ENCODE measurements at places on chromosomes 1 and 21.

DNA sequence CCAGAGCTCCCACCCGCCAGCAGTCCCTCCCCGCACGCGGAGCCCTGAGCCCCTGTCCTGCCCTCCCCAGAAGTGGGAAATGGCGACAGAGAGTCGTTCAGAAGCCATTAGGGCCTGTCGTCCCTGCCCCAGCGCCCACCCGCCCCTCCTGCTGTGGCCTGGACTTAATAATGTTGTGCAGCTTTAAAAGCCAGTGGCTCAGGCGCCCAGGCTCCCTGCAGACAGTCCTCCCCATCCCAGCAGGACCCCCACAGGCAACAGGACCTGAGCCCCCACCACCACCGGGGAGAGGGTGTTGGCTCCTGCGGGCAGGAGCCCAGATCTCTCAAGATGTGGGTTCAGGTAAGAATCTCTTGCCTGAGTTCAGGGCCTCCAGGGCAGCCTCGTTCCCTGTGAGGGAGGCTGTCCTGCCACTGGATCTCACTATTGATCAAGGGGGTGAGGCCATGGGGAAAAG, 125.3 kb upstream of the RUNX3 start:
- no peak for DNase-seq

GRCh38 chr1:165958306-165958705, 130.9 kb downstream of the UCK2 start:
- no peak for DNase-seq

- DNase-seq, result peak; percentile 57
Measured at GRCh38 chr21:33894736-33895288, 20.8 kb downstream of the ATP5PO start.

DNA sequence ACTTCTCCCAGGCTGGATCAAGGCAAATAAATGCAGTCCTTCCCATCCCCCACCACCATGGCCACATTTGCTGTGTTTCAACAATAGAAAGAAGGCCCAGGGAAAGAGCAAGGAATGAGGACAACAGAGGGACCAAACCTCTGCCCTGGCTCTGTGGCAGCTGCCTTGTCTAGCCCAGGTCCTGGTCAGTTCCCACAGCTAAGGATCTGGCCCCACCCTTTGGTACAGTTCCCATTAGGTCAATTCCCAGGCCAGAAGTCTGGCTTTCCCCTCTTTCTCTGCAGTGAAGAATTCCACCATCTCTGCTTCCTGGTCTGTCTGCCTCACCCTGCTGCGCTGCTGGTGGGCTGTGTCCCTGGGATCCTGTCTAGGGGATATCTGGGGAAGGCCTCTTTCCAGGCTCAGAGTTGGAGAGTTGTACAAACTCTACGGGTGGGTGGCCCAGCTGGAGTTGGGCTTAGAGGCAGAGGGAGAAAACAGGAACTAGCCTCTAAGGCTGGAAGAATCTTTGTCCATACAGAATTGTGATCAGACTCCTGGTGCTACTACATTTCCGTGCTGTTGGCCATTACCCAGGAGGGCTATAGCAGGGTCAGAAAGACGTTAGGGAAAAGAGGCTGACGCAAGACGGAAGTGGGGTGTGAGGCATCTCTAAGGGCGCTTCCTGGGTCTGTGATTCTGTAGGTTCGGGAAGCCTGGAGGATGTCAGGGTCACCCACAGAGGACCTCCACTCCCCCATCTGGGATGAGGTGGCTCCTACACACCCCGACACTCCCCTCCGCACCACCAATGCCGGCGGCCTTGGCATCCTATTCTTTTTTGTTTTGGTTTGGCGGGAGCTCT, 953 bp upstream of the NDUFS2 start:
- no peak for DNase-seq

- no peak for DNase-seq
Measured at GRCh38 chr1:210573141-210573540, 244.4 kb downstream of the HHAT start.

DNA sequence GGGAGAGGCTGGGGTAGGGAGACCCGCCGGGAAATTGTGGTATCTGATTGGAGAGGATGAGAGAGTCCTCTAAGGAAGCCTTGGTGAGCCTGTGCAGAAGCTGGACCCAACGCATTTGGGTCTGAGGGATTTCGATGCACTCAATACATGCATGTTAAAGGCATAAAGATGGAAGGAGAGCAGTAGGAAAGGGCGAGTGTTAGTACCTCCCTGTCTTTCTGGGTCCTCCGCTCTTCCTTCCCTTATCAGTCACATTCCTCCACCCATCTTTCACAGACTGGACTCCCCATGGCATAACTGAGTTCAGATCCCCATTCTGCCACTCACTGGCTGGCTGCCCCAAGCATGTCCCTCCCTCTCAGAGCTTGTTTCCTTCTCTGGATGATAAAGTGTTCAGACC, 7.3 kb downstream of the RGS16 start:
- DNase-seq, result no peak

- no peak for DNase-seq
Measured at GRCh38 chr1:7015022-7015421, 229.8 kb downstream of the CAMTA1 start.

- no peak for DNase-seq
Measured at GRCh38 chr1:46812996-46813857, 14.4 kb downstream of the CYP4B1 start.

DNA sequence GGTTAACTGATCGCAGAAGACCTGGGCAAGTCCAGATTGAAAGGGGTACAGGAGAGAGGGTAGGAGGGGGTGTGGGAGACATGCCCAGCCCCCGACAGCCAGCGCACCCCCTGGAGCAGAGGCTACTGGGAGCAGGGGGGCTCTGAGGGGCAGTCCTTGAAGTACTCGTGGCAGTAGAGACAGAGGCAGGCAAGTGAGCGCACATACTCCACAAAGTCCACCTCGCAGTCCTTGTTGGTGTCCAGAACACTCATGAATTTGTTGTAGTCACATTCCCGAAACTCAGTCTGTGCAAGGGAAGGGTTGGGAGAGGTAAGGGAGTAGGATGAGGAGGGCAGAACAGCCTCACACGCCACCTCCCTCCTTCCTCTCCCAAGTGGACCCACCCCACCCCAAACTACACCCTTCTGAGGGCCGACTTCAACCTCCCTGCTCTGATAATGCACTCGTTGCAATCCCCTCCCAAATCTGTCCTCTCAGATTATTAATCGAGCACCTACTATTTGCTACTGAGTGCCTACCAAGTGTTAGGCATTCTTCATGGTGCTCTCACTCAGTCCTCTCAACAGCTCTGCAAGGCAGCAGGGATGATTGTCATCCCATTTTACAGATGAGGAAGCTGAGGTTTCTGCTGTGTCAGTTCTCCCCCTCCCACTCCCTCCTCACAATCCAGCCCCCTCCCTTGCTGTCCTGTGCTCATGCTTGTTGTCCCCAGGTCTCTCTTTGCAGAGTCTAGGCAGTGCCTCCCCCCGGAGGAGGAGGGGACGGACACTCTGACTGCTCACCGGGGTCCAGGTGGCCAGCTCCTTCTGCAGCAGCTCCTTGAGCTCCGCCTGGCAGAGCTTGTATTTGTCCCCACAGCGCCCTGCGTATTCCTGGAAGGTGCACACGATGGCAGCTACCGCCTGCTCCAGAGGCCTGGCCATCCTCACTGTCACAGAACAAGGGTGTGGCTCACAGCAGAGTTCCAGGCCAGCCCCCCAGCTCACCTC, 1.2 kb downstream of the S100A3 start:
- no peak for DNase-seq

- DNase-seq, result no peak
Measured at GRCh38 chr1:51482881-51483280, 36.2 kb downstream of the EPS15 start.

DNA sequence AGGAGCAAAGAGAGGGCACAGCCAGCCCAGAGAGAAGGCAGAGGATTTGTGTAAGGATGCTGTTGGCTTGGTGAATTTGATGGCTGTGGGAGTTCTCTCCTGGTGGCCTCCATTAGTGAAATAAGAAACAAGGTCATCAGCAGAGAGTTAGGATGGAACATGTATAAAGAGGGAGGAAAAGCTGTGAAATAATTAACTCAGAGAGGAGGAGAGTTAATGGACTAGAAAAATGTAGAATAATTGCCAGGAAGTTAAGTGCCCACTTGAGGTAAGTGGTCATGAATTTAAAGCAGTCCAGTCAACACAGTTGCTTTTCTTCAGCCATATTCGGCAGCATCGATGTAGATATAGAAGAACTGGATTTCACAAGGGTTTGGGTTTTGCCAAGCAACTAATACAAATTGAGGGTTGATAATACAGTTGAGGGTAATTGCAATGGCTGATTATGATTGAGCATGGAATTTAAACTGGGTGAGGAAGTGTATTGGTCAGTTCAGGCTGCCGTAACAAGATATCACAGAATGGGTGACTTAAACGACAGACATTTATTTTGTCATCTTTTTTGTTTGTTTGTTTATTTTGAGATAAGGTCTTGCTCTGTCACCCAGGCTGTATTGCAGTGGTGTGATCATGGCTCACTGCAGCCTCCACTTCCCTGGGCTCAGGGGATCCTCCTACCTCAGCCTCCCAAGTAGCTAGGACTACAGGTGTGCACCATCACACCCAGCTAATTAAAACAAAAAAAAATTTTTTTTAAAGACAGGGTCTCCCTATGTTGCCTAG, 31.7 kb upstream of the KLF17 start:
- no peak for DNase-seq

DNA sequence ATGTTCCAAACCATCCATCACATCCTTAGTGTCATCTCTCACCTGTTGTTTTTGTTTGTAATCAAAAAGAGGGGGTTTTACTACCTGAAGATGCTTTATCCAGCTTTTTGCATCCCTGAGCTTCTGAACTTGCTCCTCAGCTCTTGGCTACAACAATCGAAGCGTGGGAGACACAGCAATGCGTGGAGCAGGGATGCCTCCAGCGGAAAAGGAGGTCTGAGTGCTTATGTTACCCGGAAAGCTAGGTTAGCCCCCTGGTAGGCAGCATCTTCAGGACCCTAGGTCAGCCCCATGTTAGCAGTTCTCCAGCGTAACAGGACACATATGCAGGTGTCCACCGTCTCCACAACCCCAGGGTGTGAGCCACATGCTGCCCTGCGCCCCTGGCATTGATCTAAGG, 141.5 kb downstream of the RRAGC start:
- no peak for DNase-seq

GRCh38 chr1:9066945-9067807, 2.3 kb downstream of the SLC2A5 start:
- no peak for DNase-seq

GRCh38 chr1:162456323-162456722, 41.3 kb upstream of the UHMK1 start:
- DNase-seq, result no peak

DNA sequence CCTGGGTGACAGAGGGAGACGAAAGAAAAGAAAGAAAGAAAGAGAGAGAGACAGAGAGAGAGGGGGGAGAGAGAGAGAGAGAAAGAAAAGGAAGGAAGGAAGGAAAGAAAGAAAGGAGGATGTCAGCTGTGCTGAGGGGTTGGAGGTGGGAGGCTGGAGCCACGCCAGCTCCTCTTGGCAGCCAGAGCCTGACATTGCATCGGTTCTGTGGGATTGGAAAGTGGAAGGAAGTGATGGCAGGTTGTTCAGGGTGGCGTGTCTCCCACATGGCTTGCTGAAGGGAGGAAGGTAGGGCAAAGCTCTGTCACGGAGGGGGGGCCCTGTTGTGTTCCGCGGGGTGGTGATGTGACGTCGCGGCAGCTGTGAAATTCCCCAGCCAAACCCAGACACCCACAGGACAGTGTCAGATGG, 30.7 kb downstream of the EIF2D start:
- DNase-seq, result peak; percentile 49

GRCh38 chr1:45299981-45300668, 26.6 kb upstream of the HPDL start:
- no peak for DNase-seq

- no peak for DNase-seq
Measured at GRCh38 chr1:151655371-151655770, 43.5 kb downstream of the SNX27 start.

DNA sequence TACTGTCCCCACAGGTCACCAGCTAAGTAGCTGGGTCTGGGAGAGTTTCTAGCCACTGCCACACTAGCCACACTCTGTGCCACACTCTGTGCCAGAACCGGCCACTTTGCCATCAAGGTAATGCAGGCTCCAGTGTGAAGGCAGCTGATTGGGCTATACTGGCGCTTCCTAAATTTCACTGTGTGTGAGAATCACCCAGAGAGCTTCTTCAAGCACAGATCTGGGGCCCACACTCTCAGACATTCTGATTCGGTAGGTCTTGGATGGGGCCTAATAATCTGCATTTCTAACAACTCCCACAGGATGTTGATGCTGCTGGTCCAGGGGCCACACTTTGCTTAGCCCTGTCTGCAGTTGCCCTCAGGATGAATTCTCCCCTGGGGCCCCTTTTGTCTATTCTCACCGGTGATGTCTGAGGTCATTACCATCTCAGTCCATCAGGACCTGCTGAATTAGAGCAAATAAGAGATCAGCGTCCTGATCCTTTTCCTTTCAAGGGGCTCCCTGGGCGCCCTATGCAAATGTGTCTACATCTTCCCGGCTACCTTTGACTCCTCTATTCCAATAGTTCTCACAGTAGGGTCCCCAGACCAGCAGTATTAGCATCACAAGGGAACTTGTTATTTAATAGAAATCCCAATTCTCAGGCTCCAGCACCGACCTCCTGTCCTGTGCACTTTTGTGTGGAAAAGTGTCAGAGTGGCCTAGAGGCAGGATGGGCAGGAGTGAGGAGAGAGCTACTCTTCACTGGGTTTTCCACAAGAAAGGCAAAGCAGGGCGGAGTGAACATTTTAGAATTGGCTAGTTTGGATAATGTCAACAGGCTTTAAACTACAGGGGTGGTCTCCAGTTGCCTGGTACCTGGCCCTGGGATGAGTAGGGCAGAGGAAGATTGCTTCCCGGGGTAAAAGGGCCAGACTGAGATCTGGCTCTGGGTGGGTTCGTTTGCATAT, 24.7 kb upstream of the LRRN2 start:
- no peak for DNase-seq

DNA sequence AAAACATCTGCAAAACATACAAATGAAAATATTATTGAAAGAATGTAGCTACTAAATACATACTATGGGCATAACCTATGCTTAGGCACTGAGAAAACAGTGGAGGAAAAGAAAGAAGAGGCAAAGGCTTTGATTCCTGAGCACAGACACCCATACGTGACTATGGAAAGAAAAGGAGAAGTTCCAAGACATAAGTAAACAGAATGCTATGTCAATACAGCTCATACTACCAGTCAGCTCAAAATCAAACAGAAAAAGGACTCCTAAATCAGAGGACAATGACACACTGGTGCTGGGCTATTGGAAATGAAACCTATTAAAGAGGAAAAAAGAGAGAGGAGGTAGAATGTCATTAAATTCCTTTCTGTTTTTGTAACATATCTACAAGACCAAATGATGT, 225.4 kb downstream of the SMYD3 start:
- DNase-seq, result no peak

DNA sequence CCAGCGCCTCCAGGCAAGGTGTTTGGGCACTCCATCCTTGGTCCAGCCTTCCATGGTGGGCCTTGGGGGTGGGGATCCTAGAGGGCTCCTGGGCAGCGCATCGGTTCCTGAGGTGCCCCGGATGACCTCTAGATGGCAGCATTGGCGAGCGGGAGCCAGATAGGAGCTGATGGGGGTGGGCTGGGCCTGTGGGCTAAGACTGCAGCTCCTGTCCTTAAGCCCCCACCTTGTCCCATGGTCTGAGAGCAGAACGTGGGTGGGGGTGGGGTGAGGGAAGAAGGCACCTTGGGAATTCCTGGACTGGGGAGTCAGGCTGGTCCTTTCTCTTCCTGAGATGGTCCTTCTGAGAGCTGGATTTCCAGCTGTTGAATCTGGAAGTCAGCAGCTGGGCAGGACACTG, 93.4 kb upstream of the CSF3R start:
- peak; percentile 2 for DNase-seq
